ENCODE measurements at places on chromosomes 16 and 17. TPM values are rescaled to one million over a fixed set of nuclear protein-coding genes. Genes with fewer than 3 reads are reported as not detected.

RAMP2 gene
- 41.5 TPM for polyA plus RNA-seq

- DNase-seq, result no peak
These were observed 141.9 kb downstream of the TMEM132E start for GRCh38 chr17:34721326-34721725.

- DNase-seq, result no peak
These were observed 113.5 kb downstream of the CMIP start for GRCh38 chr16:81558077-81558443.

KRT24 gene
- not detected for polyA plus RNA-seq

DNA sequence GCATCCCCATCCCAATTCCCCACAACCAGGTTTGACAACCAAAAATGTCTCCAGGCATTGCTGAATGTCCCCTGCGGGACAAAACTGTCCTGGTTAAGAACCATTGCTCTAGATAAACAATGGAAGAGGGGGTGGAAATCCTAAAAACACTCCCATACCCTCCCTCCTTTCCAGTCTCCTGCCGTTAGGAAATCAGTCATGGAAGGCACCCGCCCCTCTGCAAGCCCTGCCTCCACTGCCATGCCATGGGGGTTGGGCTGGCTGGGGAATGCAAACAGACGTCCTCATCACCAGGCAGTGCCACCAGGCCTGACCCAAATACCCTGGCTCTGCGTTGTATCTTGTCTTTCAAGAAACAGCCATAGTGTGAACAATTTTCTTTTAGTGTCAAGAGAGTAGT lies 57.5 kb downstream of the CYTH1 start:
- DNase-seq, result no peak

GRCh38 chr17:75530837-75531720 lies 5.6 kb downstream of the LLGL2 start:
- no peak for DNase-seq

DNA sequence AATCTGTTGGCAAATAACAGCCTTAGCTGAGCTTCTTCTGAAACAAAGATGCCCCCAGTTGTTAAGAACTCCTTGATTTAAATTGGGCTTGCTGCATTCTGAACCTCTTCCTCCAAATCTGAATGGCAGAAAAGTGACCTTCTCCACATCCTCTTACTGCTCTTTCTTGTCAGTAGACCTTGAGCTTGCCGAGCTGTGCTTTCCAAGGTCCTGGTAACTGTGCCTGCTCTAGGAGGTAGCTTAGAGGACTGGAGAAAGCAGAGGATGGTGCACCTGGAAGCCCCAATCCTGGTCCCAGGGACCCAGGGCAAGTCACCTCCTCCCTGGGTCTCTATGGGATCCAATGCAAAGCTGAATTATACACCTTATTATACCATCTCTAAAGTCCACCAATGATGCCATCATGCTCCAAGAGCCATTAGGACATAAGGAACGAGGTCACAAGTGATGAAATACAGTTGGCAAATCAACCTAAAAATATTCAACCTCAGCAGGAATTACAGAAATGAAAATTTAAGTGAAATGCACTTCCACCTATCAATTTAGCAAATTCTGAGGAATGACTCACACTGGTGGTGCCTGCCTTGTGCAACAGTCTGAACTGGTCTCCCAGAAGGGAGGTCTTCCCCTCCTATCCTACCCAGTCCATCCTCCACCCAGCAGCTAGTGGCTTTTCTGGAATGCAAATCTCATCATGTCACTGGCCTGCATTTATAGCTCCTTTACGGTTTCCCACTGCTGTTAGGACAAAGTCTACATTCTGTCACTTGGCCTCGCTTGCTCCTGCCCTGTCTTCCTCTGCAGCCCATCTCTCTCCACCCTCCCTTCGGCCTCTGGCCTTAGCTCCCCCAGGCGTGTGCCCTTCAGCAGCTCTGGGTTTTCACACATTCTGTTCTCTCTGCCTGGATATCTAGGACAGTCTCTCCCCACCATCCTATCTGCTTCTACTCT lies 36.6 kb downstream of the TOM1L2 start:
- no peak for DNase-seq

ITGAX gene
- 0.13 TPM for polyA plus RNA-seq

GRCh38 chr16:27405546-27406451 lies 3.8 kb downstream of the IL21R start:
- no peak for DNase-seq

DNA sequence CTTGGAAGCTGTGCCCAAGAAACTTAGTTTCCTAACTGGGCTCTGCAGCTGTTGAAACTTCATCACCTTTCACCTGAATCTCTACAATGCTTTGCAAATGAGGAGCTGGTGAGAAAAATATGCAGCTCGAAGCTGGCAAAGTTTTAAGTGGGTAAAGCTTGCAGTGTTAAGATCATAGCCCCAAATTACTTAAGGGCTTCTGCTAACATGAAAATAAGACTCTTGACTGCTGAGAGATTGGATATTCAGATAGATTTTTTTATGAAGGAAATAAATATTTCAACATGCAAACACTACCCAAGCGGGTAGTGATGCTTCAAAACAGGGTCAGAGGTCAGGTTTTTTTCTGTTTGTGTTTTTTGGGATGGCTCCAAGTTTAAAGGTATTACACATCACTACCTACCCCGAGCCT lies 278.7 kb downstream of the FTO start:
- no peak for DNase-seq

GRCh38 chr17:31458829-31459228 lies 67.4 kb downstream of the RAB11FIP4 start:
- no peak for DNase-seq

- DNase-seq, result no peak
These were observed 68.7 kb downstream of the HIC1 start for GRCh38 chr17:2123375-2124251.

GRCh38 chr17:8798846-8799569 lies at the start of gene MFSD6L:
TSS of gene MFSD6L (minus strand) at chr17:8799365. CDS start at chr17:8799120, 245 bp downstream.
- DNase-seq, result peak; percentile 83

- no peak for DNase-seq
These were observed 102.2 kb downstream of the ABCA8 start for GRCh38 chr17:68853036-68853435.

- no peak for DNase-seq
These were observed 11.5 kb downstream of the HAPSTR1 start for GRCh38 chr16:9102943-9103342.

DNA sequence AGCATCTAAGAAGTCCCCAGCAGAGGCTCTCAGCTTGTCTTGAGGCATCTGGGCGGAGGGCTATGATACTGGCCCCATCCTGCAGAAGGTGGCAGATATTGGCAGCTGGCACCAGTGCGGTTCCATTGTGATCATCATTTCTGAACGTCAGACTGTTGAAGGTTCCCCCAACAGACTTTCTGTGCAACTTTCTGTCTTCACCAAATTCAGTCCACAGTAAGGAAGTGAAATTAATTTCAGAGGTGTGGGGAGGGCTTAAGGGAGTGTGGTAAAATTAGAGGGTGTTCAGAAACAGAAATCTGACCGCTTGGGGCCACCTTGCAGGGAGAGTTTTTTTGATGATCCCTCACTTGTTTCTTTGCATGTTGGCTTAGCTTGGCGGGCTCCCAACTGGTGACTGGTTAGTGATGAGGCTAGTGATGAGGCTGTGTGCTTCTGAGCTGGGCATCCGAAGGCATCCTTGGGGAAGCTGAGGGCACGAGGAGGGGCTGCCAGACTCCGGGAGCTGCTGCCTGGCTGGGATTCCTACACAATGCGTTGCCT lies at the start of gene CIITA:
CIITA (plus strand) TSS at position 404 of the 543 bp plus-strand sequence; CDS start at position 533, 129 bp downstream.
- DNase-seq, result no peak

GRCh38 chr16:88842806-88843205 lies 13.9 kb downstream of the GALNS start:
- no peak for DNase-seq

- DNase-seq, result no peak
These were observed 182.9 kb downstream of the SHISA9 start for GRCh38 chr16:13084331-13084730.

DNA sequence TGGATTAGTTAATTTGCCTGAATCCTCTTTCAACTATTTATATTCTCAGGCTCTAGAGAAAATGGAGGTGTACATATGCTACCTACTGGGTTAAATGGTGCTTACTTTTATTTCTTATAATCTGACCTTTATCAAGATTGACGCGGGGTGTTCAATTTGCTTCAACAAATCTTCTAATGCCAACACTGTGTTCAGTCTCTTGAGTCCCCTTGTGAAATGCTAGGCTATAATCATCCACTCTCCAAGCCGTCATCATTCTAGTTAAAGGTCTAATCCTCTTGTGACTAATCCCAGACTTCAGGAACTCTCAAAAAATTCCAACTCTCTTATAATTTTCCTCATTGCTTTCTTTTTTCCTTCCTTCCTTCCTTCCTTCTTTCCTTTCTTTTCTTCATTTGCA lies 1396.2 kb downstream of the CDH8 start:
- DNase-seq, result no peak

DNA sequence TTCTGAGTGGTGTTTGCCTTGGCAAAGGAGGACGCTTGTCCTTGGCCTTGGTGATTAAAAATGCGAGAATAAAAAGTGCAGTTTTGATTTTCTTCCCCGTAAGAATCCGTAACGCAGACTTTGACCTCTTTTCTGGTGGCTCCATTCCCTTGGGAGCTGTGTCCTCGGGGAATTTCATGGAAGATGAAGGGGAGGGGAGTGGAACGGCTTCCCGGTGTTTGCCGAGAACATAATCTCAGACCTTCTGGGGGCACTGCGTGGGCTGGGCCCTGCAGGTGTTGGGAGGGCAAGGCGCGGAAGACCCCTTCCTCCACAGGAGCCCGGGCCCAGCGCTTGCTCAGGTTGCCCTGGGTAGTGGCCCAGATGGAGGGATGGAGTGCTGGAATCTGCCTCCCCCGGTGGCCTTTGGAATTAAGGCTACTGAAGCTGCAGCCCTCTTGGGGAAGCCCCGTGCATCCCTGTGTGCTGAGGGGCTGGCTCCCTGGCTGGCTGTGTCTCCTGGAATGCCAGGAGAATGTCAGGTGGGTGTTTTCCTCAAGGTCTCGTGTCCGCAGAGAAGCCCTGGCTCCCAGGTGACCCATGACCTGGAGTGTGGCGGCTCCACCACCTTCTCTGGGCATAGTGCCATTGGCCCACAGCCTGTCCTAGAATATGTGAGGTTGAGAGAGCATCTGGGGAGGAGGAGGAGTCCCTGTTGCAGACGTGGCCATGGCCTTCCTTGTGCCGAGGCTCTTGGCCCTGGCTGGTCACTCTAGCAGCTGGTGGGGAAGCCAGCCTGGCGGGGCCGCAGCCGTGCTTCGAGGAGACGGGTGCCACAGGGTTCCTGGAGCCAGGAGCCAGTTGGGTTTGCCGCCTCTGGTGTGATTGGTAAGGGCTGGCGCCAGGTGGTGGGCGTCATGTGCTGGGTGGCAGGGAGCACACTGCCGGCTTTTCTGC lies 3.1 kb downstream of the BAIAP2 start:
- DNase-seq, result no peak

DNA sequence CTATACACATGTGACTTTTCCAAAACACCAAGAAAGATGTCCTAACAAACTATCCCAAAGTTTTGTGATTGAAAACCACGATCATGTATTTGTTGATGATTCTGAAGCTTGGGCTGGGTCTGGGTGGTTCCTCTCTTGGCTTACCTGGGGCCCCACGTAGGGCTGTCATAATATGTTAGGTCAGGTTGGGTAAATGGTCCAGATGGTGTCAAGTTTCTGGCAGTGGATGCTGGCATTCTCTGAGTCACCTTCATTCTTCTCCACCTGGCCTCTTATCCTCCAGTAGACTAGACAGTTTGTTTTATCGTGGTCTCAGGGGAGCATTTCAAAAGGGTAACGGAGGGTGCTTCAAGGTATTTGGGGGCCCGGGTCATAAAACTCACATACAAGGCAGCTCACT lies 39.4 kb downstream of the SYCE1L start:
- no peak for DNase-seq

CDH16 gene
- polyA plus RNA-seq, result not detected

DNA sequence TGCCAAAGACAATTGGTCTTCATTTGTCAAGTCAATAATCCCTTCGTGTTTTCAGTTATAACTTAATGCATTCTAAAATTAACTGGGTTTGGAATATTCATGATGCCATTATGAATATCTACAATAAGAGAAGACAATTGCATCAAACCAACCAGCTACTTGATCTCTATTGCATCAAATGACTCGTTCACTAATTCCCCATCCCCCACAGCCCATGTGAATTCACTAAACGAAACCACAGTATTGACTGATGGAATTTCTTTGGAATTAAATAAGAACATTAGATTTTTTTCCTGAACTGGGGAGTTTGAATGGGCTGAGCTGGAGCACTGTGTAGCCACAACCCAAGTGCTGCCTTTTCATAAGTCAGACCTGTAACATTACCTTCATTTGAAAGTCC lies 65.3 kb downstream of the HS3ST3B1 start:
- DNase-seq, result no peak

DNA sequence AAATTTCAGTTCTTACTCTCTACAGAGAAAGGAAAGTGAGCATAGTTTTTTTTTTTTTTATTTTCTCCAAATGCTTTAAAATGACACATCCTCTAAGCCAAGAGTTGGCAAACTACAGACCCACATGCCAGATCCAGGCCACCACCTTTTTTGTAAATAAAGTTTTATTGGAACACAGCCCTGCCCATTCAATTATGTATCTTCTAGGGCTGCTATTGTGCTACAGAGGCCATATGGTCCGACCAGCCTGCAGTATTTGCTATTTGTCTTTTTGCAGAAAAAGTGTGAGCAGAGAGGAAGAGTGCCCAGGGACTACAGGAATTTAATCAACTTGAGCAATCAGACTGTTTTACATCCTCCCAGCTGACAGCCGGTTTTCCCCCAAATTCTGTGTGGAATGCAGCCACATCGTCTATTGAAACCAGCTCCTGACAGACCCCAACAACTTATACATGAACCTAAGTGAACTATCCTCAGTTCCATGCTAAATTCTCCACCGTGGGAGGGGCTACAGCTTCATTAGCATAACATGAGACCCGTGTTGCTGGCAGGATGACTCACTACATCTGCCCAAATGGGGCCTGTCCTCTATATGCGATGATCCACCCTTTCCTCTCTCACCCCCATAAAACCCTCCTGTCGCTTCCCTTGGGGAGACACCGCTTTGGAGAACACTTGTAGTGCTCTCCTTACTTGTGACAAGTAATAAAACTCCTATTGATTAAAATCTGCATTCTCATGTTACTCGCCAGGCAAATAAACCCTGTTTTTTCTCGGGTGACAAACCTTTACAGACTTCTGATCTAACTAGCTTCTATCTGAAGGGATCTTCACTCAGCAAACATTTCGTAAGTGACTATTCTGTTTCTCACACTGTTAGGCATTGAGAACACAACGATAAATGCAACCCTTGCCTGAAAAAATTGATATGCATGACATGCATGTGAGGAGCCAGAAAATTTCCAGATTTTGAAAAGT lies 149.4 kb upstream of the HS3ST3A1 start:
- no peak for DNase-seq

All from H1 (cell line).